ENCODE measurements at places on chromosomes 2 and 18.
A peak's percentile ranks its signal among the peaks of the same experiment; 100 is the strongest.

GRCh38 chr18:11752116-11752911 lies 63.2 kb downstream of the GNAL start:
- no peak for DNase-seq

DNA sequence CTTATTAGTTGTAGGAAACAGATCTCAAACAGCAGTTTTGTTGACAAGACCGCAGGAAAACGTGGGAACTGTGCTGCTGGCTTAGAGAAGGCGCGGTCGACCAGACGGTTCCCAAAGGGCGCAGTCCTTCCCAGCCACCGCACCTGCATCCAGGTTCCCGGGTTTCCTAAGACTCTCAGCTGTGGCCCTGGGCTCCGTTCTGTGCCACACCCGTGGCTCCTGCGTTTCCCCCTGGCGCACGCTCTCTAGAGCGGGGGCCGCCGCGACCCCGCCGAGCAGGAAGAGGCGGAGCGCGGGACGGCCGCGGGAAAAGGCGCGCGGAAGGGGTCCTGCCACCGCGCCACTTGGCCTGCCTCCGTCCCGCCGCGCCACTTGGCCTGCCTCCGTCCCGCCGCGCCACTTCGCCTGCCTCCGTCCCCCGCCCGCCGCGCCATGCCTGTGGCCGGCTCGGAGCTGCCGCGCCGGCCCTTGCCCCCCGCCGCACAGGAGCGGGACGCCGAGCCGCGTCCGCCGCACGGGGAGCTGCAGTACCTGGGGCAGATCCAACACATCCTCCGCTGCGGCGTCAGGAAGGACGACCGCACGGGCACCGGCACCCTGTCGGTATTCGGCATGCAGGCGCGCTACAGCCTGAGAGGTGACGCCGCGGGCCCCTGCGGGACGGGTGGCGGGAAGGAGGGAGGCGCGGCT lies at the start of gene TYMS:
Gene TYMS (plus strand): TSS at position 343 of the 690 bp plus-strand sequence. CDS start 90 bp downstream, at position 433.
- DNase-seq: no peak

- no peak for DNase-seq
Measured at GRCh38 chr2:70697603-70698383, 70.2 kb downstream of the ADD2 start.

- no peak for DNase-seq
Measured at GRCh38 chr2:240905176-240905781, 857 bp upstream of the CROCC2 start.

DNA sequence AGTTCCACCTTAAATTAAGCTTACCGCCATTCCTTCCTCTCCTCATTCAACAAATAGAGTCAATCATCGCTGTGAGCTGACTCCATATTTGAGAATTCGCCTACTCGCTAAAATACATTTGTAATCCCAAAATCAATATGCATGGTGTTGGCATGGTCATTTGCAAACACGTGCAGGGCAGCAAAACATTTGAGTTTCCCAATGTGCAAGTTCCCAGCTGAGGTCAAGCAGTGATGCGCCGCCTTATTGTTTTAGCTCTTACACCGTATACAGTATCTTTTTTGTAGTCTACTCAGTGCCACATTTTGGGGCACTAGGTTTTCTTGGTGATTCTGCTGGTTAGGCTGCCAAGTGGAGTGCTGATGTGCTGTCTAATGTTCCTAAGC lies 73.3 kb upstream of the MGAT4A start:
- no peak for DNase-seq

- DNase-seq: no peak
Measured at GRCh38 chr18:62939433-62939832, 224.1 kb downstream of the PHLPP1 start.

DNA sequence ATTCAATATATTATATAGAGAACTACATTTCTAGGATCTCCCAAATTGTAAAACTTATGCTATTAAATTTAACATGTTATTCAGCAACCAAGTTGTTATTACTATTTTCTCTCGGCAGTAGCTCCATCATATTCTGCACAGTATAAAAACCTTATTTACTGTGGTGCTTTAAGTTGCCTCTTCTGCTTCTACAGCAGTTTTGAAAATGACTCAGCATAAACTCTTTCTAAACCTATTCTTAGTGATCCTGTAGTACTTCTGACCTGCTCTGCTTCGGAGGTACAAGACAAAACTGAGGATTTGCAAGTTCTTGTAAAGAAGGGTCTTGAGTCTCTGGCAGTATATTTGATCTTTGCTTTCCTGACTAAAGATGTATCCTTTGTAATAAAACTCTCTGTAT lies 567.2 kb downstream of the TMX3 start:
- DNase-seq: no peak

- no peak for DNase-seq
Measured at GRCh38 chr2:146119586-146119985, 1599.7 kb upstream of the ZEB2 start.

DNA sequence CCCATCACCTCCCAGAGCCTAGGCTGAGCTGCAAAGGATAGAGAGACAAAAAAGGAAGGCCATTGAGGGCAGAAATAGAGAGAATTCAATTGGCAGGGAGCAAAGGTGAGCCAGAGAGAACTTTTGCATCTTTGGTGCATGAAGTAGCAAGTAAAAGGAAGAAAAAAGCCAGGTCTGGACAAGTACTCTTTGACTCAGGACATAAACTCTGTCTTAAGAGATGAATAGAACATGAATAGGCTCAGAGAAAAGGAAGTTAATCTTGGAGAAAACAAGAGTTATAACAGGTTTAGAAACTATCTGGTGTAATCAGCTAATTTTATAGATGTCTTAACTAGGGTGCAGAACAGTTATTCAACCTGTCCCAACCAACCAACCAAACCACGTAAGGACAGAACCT lies 95.2 kb downstream of the CNTNAP5 start:
- no peak for DNase-seq

DNA sequence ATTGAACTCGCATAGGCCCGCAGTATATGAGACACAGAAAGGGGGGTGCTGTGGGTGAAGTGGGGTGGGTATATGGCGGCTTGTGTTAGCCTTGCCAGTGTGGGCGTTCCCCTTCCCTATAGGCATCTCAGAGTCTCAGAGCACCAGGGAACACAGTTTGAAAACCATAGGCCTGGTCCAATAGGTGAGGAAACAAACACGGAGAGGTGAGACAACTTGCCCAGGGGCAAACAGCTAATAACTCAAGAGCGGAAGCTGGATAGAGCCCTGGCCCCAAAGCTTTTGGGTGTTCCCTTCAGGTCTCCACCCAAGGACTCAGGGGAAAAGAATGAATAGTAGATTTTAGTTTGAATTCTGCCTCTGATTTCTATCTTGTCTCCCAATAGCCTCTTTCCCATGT lies 7.9 kb downstream of the LIPG start:
- DNase-seq: no peak

GRCh38 chr2:161990741-161991140 lies 83.3 kb downstream of the DPP4 start:
- no peak for DNase-seq

- DNase-seq: no peak
Measured at GRCh38 chr18:78113136-78113939, 863.7 kb downstream of the GALR1 start.

DNA sequence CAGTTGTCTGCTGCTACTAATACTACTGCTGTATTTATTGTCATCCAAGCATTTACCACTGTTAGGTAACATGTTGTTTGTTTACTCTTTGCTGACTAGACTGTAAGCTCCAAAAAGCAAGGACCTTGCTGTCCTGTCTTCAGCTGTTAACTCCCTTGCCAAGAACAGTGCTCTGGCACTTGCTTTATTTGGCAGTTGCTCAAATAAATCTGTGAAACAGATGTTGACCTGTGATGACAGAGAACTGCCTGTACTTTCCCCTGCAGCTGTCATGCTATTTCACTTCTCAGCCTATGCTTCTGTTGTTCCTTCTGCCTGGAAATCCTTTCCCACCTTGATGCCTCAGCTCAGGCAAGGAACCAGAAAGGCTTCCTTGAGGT lies 181.2 kb downstream of the ATAD2B start:
- no peak for DNase-seq

DNA sequence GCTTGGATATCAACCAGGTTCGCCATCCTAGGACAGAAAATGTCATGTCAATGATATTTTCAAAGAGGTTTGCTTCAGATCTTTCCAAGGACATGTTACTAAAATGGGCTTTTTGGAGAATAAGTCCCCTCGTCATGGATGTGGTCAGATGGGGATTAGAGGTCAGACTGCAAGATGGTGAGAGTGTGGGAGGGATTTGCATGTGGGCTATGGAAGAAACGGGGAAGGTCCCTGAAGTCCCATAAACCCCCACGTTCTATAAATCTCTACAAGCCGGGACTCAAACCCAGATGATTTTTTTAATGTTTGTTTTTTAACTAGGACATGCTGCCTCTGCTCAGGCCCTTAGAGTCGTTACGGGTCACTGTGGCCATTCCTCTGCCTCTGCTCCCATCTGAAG lies 37.7 kb upstream of the IGFBP5 start:
- DNase-seq: no peak

- DNase-seq: no peak
Measured at GRCh38 chr18:79200546-79201268, 131.5 kb downstream of the ATP9B start.

DNA sequence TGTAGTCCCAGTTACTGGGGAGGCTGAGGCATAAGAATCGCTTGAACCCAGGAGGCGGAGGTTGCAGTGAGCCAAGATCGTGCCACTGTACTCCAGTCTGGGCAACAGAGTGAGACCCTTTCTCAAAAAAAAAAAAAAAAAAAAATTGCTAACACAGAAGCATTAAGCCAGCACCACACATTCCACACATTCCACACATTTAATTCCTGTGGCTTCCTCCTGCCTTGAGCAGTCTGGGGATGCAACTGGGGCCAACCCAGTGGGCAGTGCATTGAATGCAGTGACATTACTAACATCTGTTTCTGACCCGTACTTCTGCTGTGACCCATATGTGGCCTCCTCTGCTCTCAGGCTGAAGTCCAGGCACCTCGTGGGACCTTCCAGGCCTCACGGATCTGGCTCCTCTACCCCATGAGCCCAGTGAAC lies 107.0 kb downstream of the BCL2L11 start:
- DNase-seq: no peak

DNA sequence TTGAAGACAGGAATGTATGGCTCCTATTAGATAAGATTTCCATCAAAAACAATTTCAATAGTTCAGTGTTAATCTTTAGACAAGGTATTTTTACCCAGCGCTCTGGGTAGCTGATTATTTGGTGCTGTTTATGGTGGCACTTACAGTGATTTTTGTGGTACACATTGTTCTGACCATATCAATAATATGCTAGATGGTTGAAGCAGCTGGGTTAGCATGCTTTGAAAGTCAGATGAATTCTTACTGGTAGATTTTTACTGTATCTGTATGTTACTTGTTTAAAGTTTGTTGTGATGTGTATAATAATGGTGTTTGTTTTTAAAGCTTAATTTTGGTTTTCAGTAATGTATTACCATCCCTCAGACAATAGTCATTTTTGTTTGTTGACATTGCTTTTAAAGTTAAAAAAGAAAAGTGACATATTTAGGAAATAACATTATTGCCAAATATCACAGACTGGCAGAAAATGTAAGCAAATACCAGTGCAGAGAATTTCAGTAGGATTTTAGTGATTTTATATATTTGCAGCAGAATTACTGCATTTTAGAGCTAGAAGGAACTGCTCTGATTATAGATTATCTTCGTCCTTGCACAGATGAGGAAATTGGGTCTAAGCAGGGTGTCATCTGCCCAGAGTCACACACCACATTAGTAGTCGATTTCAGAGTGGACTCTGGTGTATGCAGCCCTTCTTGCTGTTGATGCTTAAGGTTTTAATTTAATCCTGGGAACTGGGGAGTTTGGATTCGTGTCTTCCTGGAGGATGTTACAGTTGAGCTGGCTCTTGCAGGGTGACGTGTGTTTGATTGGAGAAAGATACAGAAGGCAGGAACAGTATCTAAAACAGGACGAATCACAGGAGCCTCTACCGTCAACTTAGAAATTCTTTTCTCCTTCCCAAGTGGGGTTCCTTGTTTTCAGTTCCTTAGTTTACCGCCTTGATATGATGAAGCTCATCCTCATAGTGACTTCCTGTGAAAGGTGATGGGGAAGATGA lies 6.6 kb downstream of the SOCS6 start:
- no peak for DNase-seq

DNA sequence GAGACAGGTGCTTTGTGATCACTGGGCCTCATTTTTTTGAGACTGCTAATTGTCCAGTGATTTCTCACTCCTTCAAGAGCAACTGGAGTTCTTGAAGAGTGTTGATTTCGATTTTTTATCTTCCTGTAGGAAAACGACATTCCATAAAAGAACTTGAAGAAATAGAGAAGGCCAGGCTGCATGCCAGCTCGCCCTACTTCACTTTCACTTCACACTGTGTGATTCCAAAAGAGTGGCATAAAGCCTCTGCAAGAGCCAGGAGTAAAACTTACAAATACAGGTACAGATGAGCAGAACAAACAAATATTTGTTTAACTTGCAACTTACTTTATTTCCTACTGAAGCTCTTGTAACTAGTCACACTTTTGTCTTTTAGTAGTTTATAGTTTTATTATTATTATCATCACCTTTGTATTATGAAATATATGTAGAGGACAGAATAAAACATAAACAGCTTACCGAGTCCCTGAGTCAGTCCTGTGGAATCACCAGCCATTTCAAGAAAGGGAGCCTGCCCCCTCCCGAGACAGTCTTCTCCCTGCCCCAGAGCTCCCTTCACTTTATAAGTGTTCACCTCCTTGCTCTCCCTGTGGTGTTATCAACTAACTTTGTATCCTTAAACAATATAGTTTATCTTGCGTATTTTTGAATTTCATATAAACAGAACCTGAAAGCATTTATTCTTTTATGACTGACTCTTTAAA lies 8.7 kb downstream of the FAM228A start:
- no peak for DNase-seq

DNA sequence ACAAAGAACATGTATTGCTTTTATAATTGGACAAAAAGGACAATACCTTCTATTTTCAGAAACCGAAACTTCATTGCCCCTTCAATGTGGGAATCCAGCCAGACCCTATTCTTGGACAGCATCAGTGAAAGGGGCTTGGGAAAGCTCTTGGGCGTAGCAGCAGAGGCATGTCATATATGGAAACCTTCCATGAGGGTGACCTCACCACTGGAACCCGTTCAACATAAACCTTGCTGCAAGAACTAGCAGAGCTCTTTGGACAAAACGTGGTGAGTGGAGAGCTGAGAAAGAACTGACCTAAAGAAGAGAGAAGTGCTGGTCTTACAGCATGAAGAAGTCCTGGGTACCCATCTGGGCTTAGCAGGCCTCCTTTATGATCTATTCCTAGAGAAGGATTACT lies 22.7 kb upstream of the ACTG2 start:
- DNase-seq: no peak

GRCh38 chr2:5690718-5691220 lies 1.4 kb upstream of the SOX11 start:
- DNase-seq: no peak

GRCh38 chr2:43226558-43226954 lies at the start of gene ZFP36L2:
TSS of gene ZFP36L2 (minus strand) at chr2:43226606. CDS start at chr2:43226315, 291 bp downstream.
- peak; percentile 95 for DNase-seq

- DNase-seq: peak; percentile 19
Measured at GRCh38 chr2:26587994-26588393, 53.2 kb downstream of the CIB4 start.

Data from dorsolateral prefrontal cortex (tissue), 122 donors.